Right renal cortex interstitium (tissue), 3 donors: ENCODE measurements at places on chromosomes 7 and 10. TPM values are rescaled to one million over a fixed set of nuclear protein-coding genes. Genes with fewer than 3 reads are reported as not detected.
A peak's percentile ranks its signal among the peaks of the same experiment; 100 is the strongest.

The MMP21 gene
- polyA plus RNA-seq, result 0.29 TPM

The KEL gene
- 1.8 TPM for polyA plus RNA-seq

DNA sequence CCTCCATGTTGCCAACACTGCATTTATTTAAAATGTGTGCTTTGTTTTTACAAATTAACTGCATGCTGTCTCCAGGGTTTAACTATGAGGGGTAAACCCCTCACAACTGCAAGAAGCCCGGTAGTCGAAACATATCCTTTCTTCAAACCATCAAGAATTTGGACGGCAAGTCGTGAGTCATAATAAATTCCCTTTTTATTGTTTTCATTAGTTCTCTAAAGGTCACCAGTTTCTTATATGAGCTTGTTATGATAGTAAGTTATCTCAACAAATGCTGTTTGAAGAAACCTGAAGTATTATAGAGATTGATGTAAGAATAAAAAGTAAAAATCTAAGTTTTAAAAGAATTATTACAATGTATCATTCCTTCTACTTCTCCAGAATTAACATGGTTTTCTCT lies 12.2 kb upstream of the FIGNL1 start:
- no peak for DNase-seq

The SFTPA1 gene
- not detected for polyA plus RNA-seq

The CHAT gene
- not detected for polyA plus RNA-seq

DNA sequence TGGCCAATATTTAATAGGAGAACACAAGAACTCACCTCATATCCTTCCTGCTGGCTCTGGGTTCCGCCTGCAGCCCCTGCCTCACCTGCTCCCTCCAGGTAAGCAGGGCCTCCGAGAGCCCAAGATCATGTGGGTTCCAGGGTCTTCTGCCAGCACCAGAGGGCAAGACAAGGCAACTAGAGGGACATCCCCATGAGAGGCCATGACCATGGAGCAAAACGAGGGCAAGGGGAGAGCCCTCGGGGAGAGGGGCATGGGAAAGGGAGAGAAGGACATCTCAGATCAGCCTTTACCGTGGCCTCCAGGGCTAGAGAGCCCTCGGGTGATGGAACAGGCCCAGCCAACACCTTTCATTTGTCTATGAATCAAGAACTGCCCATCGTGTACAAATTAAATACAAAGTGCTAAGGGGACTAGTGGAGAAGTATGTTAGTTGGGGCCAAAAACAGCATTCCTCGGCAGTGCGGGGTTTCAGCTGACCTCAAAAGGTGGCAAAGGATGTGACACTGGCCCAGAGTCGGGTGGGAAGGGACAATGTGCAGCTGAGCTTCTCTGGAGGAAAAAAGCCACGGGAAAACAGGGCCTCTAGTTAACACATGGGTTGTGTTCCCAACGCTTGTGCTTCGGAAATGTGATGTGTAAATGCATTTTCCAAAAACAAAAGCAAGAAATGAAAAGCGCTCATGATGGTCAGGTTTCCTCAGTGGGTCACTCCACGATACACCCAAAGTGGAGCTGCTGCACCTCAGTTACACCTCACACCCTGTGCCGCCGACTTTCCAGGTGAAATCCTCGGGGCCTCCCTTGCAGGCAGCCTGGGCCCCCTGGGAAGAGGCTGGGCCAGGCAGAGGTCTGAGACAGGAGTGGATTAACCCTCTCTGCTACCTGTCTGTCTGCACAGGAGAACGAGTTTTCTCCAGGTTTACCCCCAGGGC lies 2.0 kb downstream of the AOC1 start:
- no peak for DNase-seq

DNA sequence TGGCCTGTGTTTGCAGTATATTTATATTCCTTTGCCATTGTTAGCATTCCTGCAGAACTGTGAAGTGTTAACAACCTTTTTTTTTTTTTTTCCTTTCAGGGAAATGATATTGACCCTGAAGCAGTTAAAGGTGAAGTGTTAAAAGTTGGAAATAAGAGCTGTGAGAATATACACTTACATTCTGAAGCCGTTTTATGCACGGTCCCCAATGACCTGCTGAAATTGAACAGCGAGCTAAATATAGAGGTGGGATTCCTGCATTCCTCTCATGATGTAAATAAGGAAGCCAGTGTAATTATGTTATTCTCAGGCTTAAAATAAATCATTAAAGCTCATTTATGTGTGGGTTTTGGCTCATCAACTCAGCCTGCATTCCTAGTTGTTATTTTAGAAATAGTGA lies 92.8 kb upstream of the CAPZA2 start:
- DNase-seq, result no peak

- peak; percentile 63 for DNase-seq
Observed at GRCh38 chr10:91551856-91552255, 81.0 kb downstream of the PPP1R3C start.

GRCh38 chr10:87925570-87925969 lies 62.1 kb downstream of the PTEN start:
- DNase-seq, result peak; percentile 19

DNA sequence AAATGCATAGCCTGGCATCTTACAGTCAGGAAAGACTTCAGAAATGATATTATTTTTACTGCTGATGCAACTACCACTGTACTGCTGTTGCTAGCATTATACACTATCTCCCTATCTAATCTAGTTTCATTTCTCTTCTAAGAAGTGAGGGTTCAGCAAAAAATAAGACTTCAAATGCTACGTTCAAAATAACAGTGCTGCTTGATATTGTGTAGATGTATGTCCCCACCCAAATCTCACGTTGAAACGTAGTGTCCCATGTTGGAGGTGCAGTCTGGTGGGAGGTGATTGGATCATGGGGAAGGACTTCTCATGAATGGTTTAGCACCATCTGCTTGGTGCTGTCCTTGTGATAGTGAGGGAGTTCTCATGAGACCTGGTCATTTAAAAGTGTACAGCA lies 129.4 kb downstream of the ANK3 start:
- DNase-seq, result no peak

The GIMAP5 gene
- polyA plus RNA-seq, result 5.9 TPM

The CPEB3 gene
- polyA plus RNA-seq, result 3.3 TPM

DNA sequence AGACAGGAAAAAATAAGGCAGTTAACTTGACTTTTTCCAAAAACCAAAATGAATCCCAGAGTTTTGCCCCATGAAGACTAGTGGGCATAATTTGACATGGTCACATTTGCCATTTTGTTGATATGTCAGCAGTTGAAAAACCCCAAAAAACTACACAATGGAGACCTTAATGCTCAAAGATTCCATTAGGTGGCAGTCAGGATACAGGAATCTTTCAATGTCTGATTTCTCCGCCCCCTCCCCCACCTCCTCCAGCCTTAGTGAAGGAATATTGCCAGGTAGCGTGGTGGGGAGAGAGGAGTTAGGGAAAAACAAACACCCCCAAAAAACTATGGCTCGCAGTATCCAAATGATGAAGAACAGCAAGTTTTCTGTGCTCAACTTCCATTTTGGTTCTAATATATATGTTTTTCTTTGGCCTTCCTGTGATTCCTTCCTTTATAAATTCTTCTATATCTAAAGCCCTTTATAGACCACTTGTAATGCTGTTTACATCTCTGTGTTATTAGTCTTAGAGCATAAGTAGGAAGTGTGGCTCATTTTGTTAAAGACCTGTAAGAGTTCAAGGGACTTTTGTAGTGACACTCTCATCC lies 6.7 kb upstream of the SMNDC1 start:
- peak; percentile 50 for DNase-seq

GRCh38 chr10:72204296-72204695 lies 11.5 kb upstream of the ANAPC16 start:
- no peak for DNase-seq

GRCh38 chr7:11817111-11817740 lies 14.8 kb downstream of the THSD7A start:
- no peak for DNase-seq

GRCh38 chr10:124292911-124293615 lies 125.7 kb downstream of the OAT start:
- DNase-seq, result no peak

- no peak for DNase-seq
Observed at GRCh38 chr10:19168584-19168983, 120.0 kb downstream of the MALRD1 start.

The LYZL2 gene
- not detected for polyA plus RNA-seq

DNA sequence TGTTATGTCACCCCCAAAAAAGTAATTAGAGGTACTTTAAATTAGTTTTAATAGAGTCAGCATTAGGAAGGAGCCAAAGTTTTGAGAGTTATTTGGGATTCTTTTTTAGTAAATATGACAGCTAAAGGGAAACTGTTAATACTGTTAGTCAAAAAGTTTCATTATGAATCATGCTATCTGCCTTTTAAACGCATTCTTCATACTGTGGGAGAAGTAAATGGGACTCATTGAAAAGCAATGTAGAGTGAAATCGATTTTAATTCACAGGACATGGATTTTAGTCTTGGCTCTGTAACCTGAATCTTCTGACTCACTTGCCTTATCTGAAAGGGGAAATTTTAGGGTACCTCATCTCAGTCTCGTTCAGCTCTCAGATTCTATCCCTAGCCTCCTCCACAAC lies 105.1 kb downstream of the AASS start:
- no peak for DNase-seq

GRCh38 chr7:134388336-134389019 lies 70.4 kb downstream of the AKR1B1 start:
- DNase-seq, result no peak

DNA sequence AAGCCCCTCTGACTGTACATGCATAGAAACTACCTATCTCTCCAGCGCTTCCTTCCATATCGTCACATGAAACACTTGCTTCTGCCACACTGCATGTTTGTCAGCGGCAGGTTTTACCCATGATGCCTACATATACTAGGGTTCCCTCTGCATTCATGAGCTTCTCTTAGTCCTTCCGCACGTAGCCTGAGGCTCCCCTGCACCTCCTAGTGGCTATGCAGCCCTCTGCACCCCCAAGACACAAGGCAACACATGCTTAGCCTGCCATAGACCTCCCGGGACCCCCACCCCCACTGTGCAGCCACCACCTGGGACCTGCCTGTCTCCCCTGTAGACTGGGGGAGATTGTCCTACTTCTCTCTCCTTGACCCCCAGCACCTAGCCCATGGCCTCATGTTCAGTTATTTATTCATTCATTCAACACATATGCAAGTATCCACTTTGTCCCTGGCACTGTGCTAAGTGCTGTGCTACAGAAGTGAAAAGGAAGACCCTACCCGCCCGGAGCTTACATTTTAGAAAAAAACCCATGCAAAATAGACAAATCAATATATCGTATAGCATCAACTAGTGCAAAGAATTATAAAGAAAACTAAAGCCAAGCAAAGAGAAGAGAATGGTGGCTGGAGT lies 23.5 kb downstream of the TMEM273 start:
- DNase-seq, result no peak

GRCh38 chr7:94848531-94848930 lies 58.9 kb upstream of the PPP1R9A start:
- DNase-seq, result no peak

GRCh38 chr10:87976101-87976743 lies 112.8 kb downstream of the PTEN start:
- DNase-seq, result no peak

DNA sequence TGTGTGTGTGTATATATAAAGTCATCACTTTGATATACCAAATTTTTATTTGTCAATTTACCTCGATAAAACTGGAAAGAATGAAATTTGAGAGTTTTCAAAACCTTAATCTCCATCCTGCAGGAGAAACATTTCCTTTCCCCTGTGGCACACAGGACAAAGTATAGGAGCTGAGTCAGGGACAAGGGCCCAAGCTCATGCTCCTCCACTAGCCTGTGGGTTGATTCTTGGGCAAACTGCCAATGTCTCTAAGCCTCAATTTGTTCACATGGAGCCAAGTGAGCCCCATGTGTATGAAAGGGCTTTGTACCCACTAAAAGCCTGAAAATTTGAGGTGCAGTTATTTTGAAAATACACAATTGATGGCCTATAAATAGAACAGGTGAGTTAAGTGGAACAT lies 60.3 kb upstream of the IL6 start:
- no peak for DNase-seq

DNA sequence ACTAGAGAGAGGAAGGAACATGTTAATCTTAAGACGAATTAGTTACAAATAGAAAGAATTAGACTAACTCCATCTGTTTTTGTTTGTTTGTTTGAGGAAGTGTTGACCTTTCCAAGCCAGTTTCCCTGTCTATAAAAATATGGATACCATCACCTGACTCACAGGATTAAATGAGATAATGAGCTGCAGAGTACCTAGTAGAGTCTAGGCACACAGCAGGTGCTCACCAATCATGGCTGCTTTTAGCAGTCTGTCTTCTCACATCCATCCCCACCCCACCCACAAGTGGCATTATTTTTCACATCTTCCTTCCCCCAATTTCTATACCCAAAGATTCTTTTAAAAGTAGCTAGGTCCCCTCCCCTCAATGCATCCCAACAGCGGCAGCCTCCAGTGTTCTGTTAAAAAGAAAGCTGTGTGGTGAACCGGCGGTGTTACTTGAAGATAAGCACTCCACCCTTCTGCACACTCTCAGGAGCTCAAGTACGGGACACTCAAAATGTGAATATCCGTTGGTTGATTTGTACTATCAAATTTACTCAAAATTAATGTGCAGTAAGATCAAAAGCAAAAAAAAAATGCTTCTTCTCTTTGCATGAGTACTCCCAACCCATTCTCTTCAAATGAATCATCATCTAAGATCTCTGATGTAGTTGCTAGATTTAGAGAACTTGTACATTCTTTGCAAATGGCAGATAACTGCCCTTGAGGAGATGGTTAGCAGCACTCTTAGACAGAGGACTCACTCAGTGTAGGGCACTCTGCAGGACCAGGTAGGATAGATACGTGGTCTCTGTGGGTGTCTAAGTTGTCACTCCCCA lies 145.4 kb upstream of the ASAH2 start:
- DNase-seq, result no peak

The TMEM229A gene
- 0.12 TPM for polyA plus RNA-seq

The NAT16 gene
- not detected for polyA plus RNA-seq

- no peak for DNase-seq
Observed at GRCh38 chr10:48466611-48467240, 138.1 kb downstream of the ARHGAP22 start.

- no peak for DNase-seq
Observed at GRCh38 chr10:132688580-132689420, 97.1 kb downstream of the NKX6-2 start.

The FAM237B gene
- polyA plus RNA-seq, result 0.37 TPM
